ENCODE measurements at places on chromosomes 7 and 10.

DNA sequence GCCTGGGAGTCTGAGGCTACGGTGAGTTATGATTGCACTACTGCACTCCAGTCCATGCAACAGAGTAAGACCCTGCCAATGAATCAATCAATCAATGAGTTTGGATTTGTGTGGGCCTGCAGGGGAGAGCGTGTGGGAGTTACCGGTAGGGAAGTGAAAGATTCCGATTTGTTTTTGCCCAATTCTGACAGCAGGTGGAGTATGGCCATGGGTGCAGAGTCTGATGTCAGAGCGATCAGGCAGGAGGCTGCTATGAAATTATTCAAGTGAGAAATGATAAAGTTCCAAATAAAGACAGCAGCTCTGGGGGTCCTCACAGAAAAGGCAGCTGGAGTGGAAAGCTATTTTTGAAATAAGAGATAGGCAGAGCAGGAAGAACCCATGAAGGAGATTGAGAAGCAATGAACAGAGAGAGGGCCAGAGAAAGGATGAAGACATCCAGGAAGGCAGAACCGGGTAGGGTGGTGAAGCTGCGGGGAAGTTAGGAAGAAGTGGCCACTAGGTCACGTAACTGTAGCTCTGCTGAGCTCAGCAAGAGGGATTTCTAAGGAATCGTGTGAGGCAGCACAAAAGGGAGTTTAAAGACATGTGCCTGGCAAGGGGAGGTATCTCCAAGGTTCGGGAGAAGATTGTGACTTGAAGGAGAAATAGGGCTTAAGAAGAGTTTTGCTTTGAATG, 93.7 kb upstream of the NMT2 start:
- DNase-seq: no peak

GRCh38 chr7:25725451-25725850, 426.5 kb upstream of the NFE2L3 start:
- DNase-seq: no peak

DNA sequence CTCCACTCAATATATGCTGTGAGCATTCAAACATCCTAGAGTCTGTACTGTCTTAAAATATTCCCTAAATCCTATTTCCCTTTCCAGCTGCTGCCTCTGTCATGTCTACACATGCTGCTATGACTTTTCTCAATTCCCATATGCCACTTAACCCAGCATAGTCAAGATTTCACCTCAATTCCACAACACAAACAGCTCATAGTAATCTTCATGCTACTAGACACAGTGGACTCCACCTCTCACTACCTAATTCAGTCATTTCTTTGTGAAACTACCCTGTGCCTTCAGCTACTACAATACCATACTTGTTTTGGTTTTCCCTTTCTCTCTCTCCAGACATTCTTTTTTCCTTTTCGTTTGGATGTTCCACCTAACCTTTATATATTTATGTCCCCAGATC, 45.5 kb downstream of the GSAP start:
- DNase-seq: no peak

DNA sequence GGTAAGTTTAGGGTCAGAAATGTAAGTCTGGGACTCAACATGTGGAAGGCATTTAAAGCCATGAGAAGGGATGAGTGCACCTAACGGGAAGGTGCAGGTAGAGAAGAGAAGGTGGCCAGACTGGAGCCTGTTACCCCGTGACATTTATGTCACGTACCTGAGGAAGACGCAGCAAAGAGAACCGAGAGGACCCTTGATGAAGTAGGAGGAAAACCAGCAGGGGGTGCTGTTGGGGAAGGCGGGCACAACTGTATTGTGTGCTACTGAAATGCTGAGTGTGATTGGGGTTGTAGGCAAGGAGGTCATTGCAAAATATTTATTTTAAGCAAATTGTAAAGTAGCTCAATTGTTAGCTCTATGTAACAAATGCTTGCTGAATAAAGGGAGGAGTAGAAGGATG, 338.2 kb upstream of the PRKCQ start:
- peak; percentile 46 for DNase-seq

DNA sequence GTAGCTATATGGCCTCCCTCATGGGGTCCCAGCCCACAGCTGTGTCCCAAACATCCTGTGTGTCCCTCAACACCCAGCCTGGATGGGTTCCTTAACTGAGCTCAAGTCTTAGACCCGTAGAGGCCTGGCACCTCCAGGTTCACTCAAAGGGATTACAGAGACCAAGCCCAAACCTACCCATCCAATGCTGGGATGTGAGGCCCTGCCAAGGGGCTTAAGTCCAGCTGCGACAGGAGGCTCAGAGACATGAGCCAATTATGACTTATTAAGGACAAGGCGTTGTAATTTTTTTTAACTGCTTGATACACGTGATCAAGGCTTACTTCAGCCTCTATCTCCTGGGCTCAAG, 105.6 kb upstream of the RET start:
- no peak for DNase-seq

- DNase-seq: no peak
Measured at GRCh38 chr10:24485304-24485703, 238.4 kb downstream of the ARHGAP21 start.

DNA sequence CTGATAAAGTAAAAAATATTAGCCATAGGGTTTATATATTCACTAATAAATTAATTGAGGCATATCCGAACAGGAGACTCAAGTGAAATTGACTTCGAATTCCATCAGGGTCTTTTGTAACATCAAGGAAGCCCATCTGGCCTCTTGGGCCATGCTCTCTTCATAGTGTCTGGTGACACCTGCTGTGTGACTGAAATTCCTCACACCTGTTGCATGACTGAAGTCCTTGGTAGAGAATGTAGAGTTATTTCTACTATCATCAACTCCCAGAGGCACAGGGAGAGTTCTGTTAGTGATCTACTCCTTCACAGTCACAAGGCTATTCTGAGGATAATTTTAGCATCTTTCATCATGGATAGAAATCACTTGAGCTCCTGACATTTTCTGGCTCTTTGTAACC, 138.3 kb upstream of the LSM8 start:
- no peak for DNase-seq

GRCh38 chr10:96850113-96850512, 18.0 kb downstream of the LCOR start:
- no peak for DNase-seq

DNA sequence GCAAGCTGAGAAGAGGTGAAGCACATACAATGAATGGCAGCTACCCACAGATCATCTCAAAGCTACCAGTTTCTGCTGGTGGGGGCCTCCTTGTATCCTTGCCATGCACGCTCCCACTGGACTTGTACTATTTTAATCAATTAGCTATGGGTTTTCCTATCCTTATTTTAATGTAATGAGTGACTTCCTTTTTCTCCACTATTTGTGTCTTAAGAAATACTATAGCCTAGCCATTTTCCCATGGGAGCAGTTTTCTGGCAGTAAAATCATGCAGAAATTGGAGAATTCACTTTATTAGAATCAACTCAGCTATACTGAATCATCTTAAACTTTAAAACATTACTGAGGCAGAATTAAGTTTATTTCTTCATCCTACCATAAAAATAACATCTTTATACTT, 73.5 kb downstream of the CTNNA3 start:
- no peak for DNase-seq

DNA sequence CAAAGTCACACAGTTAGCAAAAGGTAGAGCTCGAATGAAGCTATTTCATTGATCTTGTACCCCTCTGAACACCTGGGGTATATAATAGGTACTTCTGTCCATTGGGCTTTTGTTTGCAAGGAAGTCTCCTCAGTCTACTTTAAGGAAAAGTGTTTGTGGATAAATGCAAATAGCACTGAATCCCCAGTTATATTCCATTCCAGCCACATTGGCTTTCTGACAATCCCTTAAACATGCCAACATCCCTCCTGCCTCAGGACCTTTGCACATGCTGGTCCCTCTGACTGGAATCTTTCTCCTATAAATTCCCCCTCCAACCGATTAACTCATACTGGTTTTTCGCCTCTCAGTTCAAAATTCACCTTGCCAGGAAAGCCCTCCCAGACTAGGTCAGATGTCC, 17.1 kb downstream of the DUSP5 start:
- no peak for DNase-seq

DNA sequence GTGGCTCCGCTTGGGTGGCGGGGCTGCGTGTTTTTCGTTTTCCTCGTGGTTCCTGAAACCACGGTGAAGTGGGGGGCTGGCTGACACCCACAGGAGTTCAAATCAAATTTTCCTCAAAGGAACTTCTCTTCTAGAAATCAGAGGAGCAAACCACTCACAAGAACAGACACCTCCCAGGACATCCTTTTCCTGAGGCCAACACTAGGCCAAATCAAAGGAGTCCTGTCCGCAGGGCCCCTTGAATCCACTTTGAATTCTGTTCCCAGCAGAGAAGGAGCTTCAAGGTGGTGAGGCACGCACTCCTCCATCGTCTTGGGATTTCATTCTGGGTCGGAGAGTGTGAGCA, 29.9 kb upstream of the ZNF273 start:
- DNase-seq: peak; percentile 6

DNA sequence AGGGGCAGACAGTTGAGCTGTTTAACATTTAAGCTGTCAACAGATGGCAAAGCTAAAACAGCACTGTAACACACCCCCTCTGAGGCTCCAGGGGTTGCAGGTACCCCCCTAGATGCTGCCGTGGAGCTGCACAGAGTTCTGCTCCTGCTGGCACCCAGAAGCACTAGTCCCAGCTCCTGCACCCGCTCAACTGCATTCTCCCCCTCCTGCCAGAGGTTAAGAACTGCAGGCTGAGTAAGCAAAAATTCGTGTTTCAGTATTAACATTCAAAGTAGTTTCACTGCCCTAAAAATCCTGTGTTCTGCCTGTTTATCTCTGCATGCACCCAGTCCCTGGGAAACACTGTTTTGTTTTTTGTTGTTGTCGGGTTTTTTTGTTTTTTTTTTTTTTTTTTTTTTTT, 790.8 kb upstream of the KCND2 start:
- peak; percentile 62 for DNase-seq

DNA sequence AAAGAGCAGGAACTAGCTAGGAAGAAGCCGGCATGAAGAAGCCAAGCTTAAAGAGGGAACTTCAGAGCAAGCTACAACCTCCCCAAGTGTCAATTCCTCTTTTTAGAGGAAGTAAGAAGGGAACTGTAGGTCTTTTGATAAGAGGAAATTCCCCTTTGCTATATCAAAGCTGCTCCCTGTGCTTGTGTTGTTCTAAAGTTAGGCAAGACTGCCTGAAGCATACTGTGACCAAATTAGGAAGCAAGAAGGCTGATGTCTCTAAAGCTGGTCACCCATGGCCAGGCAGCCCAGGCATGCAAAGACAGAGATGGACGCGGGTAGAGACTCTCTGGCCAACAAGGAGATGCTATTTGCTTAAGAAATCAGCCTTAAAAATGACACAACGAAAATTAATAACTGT, 87.9 kb downstream of the RNF216 start:
- DNase-seq: no peak

GRCh38 chr7:129778770-129779601, 167.5 kb downstream of the NRF1 start:
- DNase-seq: peak; percentile 61

DNA sequence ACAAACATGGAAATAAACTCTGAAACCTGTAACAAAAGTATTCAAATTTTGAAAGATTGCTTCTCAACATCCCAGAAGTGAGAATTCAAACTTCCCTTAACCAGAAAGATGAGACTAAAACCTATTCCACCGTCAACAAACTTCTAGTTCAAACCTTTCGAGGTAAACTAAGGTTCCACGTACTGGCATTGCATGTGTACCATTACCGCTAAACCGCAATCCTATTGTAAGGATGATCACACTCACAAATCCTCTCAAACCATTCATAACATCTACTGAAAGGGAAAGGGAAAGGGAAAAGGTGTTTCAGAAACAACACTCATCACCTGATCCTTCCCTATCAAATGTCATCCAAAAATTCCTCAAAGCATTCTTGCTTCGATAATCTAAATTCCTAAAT, 3.1 kb downstream of the SMURF1 start:
- no peak for DNase-seq

GRCh38 chr7:87498893-87499292, 23.4 kb upstream of the ABCB4 start:
- no peak for DNase-seq

DNA sequence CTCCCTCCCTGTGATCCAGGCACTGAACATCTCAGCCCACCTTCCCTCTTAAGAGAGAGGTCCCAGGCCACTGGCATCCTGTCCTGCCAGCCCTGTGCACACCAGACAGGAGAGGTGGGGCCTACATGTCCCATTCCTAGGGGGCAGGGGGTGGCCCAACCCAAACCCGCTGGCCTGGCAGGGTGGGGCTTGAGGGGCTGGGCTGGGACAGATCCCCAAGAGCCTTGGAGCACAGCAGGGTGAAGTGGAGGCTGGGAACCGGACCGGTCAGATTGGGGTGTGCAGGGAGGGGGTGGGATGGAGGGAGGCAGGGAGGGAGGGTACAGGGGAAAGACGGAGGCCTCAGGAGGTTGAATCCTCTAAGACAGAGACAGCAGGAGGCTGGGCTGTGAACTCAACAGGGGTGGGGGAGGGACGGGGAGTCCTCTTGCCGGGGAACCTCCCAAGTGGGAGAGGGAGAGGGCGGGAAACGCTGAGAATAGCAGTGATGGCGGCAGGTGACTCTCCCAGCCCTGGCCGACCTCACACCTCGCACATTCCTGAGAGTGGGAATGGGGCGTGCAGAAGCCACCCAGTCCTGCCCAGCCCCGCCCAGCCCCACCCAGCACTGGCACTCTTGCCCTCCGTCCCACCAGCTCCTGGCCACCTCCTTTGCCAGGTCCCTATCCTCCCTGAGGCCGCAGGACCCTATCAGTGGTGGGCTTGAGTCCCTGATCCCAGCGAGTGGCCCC, 6.7 kb downstream of the TSC22D4 start:
- DNase-seq: no peak

- peak; percentile 84 for DNase-seq
Measured at GRCh38 chr10:127694580-127695193, 42.3 kb upstream of the FOXI2 start.

- DNase-seq: peak; percentile 14
Measured at GRCh38 chr10:72756674-72757385, 64.9 kb downstream of the MCU start.

GRCh38 chr10:103800789-103801540, 54.4 kb downstream of the SH3PXD2A start:
- DNase-seq: no peak

- DNase-seq: no peak
Measured at GRCh38 chr10:71274901-71275796, 43.9 kb upstream of the SLC29A3 start.

GRCh38 chr10:44935966-44936295, 23.7 kb upstream of the RASSF4 start:
- DNase-seq: no peak

DNA sequence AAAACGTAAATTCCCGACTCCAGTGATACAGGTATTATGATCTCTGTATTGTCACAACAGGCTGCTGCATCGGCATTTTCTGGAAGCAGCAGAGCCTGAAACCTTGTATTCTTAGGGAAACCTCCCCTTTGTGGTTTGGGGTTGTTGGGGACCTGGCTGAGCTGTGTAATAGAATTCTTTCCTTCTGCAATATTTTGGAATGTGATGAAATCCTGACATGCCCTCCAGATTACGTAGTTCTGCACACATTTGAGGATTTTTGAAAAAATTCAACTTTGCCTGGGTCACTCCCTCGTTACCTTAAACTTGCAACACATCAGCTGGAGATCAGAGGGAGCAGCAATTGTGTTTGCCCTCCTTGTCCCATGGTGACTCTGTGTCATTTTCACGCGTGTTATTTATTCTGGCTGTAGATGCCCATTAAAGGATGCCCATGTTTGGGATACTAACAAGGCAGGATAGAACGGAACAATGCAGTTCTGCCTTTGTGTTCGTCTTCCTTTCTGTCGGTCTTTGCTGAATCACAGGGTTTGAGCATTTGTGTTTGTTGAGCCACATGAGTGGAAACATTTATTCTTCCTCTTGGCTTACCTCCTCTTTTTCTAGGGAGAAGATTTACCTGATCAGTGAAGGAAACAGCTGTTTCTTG, 181.7 kb downstream of the TCF7L2 start:
- DNase-seq: no peak
